ENCODE measurements at places on chromosomes 2 and 18.

GRCh38 chr18:7172611-7173010 lies 55.0 kb upstream of the LAMA1 start:
- no peak for DNase-seq

- no peak for DNase-seq
Measured at GRCh38 chr2:56985609-56986008, 801.8 kb downstream of the CCDC85A start.

DNA sequence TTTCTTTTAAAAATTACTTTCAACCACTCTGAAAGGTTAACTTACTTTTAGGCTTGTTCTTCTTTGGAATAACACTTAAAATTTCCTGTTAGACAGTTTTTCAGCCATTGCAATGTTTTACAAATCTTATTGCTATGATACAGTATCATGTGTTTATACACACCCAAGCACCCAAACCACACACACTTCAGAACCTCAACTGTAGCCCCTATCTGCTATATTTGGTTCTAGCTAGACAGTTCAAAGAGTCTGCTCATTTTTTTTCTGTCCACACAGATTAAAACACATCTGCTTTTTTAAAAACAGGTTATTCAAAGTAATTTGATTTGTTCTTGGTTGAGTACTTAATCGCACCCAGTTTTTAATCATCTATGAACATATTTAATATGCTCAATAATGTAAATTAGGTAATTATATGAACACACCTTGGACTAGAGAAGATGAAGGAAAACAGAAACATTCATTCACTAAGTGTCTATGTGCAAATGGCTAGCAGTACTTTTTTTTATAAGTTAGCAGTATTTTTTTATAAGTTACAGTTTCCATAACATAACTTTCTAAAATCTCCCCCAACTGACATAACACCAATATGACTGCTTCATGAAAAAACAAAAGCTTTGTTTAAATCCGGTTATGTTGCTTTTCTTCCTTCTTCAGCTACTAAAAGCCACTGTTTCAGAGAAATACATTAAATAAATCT lies 17.6 kb downstream of the FBXO11 start:
- DNase-seq: no peak

DNA sequence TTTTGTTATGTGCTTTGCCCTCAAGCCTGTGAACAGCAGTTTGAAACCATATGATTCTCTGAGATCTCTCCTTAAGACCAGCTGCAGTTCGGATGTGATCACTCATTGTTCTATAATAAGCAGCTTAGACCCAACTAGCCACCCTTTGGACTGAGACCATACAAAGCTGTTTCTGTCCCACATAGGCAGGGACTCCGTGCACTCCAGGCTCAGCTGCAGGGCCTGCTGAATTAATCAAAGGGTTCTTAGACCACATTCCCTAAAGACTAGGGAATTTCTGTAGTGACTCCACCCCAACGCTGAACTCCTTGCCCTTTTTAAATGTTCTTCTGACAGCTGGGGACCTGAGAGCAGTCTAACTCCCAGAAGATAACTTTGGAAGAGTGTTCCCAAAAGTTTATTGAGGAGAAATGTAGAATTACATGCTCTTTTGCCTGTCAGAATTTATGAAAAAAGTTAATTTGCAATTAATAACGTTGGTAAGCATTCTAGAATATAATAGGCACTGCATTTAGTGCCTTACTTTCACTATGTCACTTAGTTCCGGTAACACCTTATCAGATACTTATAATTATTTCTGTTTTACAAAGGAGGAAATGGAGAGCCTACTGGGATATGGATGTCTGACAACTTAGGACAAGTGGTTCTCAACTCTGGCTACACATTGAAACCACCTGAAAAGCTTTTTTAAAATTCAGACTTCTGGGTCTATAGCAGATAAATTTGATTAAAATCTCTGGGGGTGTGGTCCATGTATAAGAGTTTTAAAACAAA lies 42.3 kb downstream of the GULP1 start:
- DNase-seq: no peak

- no peak for DNase-seq
Measured at GRCh38 chr2:80351231-80351630, 46.7 kb upstream of the LRRTM1 start.

GRCh38 chr2:182619276-182619675 lies 96.8 kb upstream of the DNAJC10 start:
- DNase-seq: no peak

DNA sequence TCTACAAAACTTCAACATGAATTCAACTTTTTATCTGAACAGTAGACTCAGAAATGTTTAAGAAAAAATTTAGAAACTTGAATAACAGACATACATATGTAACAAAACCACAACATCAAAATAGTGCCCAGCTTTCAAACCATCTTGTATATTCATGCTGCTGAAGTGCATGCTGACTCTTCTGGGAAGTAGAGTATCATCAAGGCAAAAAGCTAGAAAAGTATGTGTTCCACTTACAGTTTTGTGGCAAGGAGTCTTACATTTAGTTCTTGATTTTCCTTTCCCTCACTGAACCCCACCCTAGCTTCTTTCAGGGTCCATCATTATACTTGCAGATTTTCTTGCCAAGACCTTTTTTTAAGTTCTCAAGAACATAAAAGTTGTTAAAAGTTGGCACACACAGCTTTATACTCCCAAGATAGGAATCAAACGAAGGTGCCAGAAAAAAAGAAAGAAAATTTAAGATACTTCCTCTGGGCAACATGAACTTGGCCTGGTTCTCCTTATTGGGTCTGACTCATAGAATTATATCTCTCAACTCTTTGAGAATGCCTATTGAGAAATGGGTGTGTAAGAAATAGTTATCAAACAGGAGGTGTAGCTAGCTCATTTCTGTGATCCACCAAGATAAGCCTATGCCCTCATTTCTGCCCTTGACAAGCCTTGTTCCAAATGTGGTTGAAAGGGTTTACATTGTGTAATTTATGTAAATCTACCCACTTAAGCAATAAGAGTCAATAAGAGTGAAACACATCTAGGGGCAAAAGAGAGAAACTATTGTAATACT lies 667.6 kb upstream of the ACVR2A start:
- no peak for DNase-seq

GRCh38 chr2:224545884-224546644 lies 39.1 kb downstream of the CUL3 start:
- no peak for DNase-seq

DNA sequence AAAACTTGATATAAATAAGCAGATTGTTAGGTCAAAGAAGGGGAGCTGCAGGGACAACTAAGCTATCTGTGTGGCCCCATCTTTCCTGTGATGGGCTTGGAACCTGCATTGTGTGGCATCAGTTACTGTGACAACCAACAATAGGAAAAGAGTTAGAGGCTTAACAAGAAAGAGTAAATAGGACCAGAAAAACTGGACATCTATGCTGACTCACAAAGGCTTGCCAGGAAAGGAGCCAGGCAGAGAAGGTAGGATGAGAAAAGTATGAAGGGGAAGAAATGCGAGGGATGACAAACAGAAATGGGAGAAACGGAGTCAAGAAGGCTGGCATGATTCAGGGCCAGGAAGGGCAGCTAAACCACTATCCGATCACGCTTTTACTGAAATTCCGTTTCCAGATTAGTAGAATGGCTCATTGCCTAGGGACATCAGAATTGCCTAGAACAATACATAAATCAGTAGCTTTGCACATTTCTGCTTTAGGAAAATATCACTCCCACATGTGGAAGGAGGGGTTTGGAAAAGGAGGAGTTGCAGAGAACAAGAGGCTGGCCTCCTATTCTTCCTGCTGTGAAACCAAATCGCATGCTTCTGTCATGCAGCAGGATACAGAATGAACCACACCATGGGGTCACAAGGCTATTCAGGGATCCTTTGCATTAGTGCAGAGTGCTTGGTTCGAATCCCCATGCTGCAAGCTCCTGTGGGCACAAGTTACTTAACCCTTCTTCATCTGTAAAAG lies 7.3 kb downstream of the PLA2R1 start:
- DNase-seq: no peak

- DNase-seq: no peak
Measured at GRCh38 chr2:182804128-182804527, 62.3 kb downstream of the FRZB start.

GRCh38 chr2:160331258-160332025 lies 131.4 kb upstream of the ITGB6 start:
- DNase-seq: no peak

- DNase-seq: no peak
Measured at GRCh38 chr2:227888289-227888688, 16.9 kb downstream of the DAW1 start.

GRCh38 chr2:135561925-135562324 lies 30.6 kb downstream of the R3HDM1 start:
- DNase-seq: no peak

- no peak for DNase-seq
Measured at GRCh38 chr18:33694593-33694992, 116.6 kb downstream of the ASXL3 start.

- no peak for DNase-seq
Measured at GRCh38 chr2:238634701-238635357, 208.1 kb downstream of the ASB1 start.
